Brain pericyte (primary cell): ENCODE measurements at places on chromosomes 3 and 15.

DNA sequence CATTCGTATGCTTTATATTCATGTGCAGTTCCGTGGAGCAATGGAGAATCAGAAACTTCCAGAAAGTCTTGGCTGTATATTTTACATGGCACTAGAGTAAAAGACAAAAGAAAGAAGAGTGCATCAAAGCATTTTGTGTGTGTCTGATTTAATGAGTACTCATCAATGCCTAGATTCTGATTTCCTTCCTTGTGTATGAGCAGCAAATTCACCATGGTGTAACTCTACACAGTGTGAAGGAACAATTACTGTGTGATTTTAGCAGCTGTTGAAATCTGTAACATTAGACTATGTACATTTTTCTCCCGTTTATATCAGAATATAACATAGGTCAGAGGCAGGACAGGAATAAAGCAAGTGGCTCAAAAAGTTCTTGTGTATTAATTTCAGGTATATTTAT lies 102.0 kb upstream of the TSC22D2 start:
- DNase-seq: no peak

- no peak for DNase-seq
Measured at GRCh38 chr3:112847692-112848091, 1.0 kb upstream of the CD200R1L start.

- DNase-seq: no peak
Measured at GRCh38 chr3:12671120-12671450, 7.2 kb upstream of the RAF1 start.

- no peak for DNase-seq
Measured at GRCh38 chr15:72890043-72890442, 106.5 kb upstream of the ADPGK start.

DNA sequence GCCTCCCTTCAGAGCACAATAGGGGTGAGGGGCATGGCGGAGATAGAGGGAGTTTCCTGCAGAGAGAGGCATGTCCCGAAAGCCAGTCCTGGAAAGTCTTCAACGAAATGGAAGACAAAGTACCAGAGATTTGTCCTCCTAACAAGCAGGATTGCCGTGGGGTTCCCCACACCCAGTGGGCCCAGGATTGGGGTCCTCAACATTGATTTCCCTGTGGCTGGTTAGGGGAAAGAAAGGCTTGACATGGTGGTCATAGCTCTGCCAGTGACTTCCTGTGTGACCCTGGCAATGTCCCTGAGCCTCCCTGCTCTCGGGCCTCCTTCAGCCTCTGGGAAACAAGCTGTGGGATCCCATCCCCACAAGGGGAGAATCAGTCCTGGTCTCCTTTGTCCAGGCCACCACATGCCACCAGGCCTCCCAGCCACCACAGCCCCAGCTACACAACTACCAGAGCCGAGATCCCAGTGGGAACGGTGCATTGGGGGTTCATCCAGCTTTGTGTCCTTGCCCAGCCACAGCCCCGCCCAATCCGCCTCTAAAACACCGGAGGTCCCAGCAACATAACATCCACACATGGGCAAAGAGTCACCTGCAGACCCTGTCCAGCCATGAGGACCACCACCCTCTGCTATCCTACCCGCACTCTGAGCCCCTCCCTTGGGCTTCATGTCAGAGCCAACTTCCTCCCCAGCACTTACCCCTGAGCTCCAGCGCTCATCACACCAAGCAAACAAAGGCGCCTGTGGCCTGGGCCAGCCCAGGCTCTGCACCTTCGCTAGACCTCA lies 63.0 kb downstream of the ADAMTS17 start:
- no peak for DNase-seq

- DNase-seq: no peak
Measured at GRCh38 chr3:102827386-102827785, 392.6 kb downstream of the ZPLD1 start.

GRCh38 chr15:37142371-37142770 lies 42.0 kb upstream of the MEIS2 start:
- no peak for DNase-seq

- no peak for DNase-seq
Measured at GRCh38 chr15:62482785-62483429, 317.8 kb upstream of the C2CD4B start.

DNA sequence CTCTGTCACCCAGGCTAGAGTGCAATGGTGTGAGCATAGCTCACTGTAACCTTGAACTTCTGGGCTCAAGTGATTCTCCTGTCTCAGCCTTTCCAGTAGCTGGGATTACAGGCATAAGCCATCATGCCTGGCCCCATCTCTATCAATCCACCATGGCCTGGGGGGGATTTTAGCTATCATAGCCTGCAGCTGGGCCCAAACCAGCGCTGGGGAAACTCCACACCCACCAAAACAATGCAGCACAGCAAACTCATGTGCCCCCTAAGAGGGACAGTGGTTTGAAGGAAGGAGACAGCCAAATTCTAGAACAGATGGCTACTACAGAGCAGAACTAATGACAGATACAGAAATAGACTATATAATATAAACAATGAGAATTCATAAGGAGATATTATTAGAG lies 13.8 kb upstream of the NSMCE3 start:
- no peak for DNase-seq

DNA sequence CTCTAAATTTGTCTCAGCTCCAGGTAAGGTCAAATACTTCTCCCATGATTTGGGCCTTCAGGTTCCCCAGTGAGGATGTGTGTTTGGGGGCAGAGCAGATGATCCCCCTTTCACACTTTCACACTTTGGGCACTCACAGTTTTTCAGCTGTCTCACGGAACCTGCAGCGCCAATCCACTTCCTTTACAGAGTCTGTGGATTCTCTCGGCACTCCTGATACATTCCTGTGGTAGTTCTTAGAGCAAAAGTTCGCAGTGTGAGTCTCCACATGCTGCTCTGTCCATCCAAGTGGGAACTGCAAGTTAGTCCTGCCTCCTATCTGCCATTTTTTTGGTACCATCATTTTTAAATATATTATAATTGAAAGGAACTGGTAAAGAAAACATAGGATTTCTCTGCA lies 20.2 kb upstream of the CPOX start:
- DNase-seq: no peak

GRCh38 chr3:193231201-193231600 lies 9.8 kb upstream of the PLAAT1 start:
- no peak for DNase-seq

DNA sequence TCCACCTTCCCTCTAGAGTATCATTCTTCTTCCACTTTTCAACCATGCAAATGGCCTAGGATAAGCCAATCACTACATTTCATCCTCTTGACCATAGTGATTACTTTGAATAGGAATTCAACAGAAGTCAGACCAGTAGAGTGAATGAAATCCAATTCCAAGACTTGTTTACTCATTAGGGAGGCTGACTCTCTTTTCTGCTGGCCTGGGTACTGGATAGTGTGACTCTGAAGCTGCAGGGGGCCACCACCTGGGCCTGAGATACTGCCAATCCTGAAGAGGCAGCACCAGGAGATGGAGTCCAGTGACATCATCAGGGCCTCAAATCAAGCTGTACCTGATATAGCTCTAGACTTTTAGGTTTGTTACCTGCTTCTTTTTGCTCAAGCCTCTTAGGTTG lies 7.0 kb upstream of the FSTL1 start:
- DNase-seq: no peak

GRCh38 chr3:34033839-34034238 lies 235.4 kb downstream of the PDCD6IP start:
- no peak for DNase-seq

DNA sequence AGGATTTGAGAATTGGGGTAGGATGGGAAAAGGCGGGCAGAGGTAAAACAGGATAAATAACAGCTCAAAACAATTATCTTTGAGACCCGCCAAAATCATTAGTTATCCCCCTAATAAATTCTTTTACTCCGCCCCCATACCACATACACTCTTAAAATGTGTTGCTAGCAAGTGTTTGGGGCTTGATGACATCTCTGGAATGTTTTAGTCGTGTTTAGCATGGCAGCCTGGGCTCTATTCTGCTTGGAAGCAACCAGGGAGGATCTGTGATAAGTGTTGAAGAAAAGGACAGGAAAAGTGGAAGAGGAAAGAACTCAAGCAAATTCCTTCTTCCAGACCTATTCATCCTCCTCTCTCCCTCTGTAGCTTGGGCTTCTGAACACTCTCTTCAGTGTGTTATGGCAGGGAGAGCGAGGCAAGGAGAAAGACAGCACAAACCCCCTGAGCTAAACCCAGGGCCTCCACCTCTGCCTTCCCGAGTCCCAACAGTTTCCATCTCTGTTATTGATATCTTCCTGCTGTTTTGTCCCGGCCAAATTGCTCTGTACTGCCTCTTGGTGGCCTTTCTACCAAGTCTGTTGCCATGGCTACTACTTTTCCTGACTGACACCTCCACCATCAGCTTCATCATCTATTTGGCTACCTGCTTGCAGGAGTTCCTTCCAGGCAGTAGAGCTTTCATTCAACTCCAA lies 135.8 kb downstream of the RPL22L1 start:
- no peak for DNase-seq

GRCh38 chr15:83105440-83105839 lies 2.0 kb upstream of the TM6SF1 start:
- no peak for DNase-seq

GRCh38 chr3:9914011-9914410 lies 2.9 kb upstream of the IL17RC start:
- no peak for DNase-seq

DNA sequence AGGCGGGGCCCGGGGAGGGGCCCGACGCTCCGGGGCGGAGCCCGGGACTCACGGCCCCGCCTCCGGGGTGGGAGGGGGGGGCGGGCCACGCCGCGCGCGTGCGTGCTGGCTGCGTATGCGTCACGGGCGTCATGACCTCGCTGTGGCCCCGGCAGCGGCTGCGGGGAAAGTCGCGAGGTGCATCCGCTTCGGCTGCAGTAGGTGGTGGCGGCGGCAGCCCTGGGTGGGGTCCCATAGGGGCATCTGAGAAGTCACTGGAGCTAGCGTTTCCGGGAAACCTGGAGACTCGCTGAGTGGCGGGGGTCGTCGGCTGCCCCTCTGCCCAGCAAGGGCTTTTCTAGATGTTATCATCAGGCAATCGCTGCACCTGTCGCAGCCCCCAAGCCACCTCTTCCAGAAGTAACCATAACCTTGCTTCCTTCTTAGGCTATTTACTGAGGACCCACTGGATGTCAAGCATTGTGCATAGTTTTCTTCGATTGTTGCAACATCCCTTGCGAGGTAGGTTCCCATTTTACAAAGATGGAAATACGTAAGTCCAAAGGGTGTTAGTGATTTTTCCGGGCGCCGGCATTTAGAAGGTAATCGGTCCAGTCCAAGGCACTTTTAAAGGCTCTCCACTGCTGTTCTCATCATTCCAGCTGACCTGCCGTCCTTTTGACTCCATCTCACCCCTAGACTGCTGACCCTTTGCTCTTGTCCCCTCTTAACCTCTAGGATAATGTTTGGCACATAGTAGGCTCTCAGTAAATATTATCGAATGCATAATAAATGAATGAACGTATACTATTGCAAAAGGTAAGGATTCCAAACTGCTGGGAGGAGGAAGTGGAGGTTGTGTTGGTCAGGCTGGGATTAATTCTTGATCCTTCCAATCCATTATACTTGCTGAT lies at the start of gene GDPGP1:
Gene GDPGP1 (plus strand): TSS at position 114 of the 893 bp plus-strand sequence. CDS start 6,700 bp downstream, outside the sequence.
- DNase-seq: no peak

DNA sequence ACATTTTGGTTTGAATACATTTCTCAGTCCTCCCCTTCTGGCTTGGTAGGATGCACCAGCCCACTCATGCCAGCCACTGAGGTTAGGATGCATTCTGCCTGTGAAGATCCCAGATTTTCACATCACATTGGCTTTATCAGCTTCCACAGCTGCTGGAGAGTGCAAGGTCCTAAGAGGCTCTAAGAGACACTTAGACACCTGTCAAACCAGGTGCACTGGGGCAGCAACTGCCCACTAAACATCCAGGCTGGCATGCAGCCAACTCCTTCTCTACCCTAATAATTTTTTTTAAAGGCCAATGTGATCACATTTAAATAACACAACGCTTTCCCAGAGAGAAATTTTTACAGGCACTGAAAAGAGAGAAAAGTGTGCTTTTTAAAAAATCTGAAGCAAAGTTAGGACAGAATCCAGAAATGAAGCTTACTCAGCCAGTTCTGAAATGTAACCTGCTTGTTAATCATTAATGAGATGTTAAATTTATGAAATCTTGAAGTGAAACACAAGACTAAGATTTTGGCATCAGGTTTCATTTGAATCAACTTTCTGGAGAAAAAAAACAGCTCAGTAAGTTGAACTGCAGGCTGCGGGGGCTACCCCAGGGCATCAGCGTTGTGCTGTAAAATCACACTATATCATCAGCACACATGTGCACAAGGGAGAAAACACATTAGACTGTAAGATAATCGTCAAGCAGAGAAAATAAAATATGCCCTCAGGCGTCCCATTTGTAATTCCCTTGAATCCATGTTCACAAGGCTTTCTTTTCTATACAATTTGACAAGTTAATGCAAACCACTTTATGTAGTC lies 312.9 kb downstream of the ZBBX start:
- DNase-seq: no peak
